Lower leg skin (tissue), 4 donors: ENCODE measurements at places on chromosomes 12 and 14.

GRCh38 chr12:125125271-125125670 is 60.0 kb downstream of the AACS start:
- no peak for DNase-seq

GRCh38 chr14:71220462-71220861 is 313.2 kb downstream of the PCNX1 start:
- DNase-seq: peak; percentile 14

GRCh38 chr14:94028450-94028826 is 2.3 kb downstream of the OTUB2 start:
- no peak for DNase-seq

DNA sequence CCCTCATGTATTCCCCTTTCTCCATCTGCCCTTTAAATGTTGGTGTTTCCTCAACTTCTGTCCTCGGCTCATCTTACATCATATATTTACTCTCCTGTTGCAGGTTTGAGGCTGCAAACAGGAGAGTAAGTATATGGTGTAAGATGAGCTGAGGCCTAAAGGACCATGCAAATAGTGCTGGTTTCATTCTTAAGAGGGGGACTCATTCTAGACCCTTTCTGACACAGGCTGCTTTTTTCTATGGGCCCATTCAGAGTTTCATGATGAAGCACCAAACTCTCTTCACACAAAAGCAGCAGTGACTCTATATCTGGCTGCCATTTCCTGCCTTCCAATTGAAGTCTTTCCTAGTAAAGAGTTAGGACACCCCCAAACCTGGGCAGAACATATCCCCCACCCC is 218.5 kb downstream of the PHLDA1 start:
- no peak for DNase-seq

DNA sequence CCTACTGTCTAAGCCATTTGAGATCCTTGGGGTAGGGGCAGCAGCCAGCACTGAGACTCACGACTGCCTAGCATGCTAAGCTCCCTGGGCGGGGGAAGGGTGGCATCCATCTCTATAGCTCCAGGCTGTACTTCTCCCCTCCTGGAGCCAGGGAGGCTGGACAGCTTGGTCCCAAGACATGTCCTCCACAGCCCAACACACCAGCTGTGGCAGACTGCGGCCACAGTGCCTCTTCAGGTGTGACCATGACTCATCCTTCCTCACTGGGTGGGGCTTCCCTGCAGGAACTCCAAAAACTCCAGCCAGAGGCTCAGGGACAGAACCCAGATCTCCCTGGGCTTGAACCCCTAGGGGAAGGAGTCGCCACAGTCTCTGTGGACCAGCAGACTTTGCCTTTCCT is 193.9 kb downstream of the GPHN start:
- no peak for DNase-seq

- DNase-seq: no peak
Measured at GRCh38 chr12:26713885-26714383, 119.1 kb downstream of the ITPR2 start.

GRCh38 chr14:81208489-81208888 is 12.3 kb downstream of the GTF2A1 start:
- no peak for DNase-seq

DNA sequence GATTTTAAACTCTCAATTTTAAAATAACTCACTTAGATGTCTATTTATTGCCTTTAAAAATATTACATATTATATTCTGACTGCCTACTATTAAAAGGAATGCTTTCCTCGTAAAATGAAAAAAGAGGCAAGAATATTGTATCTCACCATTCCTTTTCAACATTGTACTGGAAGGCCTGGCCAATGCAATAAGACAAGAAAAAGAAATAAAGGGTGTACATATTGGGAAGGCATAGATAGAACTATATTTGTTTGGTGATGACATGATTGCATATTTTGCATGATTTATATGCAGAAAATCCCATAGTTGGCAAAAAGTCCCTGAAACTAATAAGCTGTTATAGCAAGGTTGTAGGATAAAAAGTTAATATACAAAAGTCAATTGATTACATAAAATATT is 474.6 kb upstream of the ATP2B1 start:
- DNase-seq: no peak

- DNase-seq: peak; percentile 93
Measured at GRCh38 chr14:103808403-103809001, 38.9 kb downstream of the PPP1R13B start.

DNA sequence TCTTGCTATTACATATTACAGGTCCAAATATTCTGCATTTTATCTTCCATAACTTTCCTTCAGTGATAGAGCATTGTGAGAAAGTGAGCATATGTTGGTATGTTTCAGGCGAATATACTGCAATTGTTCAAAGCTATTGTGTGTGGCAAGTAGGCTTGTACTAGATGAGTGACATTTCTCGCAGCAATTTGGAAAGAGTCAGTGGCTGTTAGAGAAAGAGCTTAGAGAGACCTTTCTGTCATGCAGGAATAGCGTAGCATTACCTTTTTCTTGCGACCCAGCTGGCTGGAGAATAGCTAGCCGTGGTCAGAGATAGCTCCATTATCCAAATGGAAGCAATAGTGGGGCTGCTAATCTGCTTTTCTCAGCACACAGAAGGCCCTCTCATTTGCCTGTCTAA is 678.5 kb upstream of the FOXG1 start:
- DNase-seq: no peak

- no peak for DNase-seq
Measured at GRCh38 chr14:90968025-90968424, 92.4 kb downstream of the RPS6KA5 start.

GRCh38 chr12:106585521-106586277 is 2.9 kb downstream of the RFX4 start:
- no peak for DNase-seq

GRCh38 chr12:82627799-82628198 is 58.9 kb upstream of the TMTC2 start:
- DNase-seq: no peak

- DNase-seq: no peak
Measured at GRCh38 chr12:106776897-106777296, 2.4 kb downstream of the RIC8B start.
